ENCODE measurements at places on chromosomes 2 and 18. TPM values are rescaled to one million over a fixed set of nuclear protein-coding genes. Genes with fewer than 3 reads are reported as not detected.

DNA sequence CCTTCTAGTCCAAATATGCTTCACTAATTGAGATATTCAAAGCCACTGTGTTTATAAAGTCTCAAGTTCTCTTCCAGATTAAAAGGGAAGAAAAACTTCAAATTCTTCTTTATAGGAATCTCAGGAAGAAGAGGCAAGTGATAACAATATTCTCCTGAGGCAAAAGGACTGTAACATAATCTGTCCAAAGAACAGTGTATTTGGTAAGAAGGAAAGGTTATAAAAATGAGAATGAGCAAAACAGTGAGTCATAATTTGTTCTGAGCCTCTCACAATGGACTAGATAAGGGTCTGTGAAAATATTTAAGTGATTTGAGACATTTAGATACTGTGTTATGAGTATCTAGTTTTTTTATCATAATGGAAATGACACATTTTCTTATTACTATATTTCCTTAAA lies 44.3 kb downstream of the SNRPD1 start:
- DNase-seq = no peak

- DNase-seq = no peak
These were observed 95.5 kb downstream of the ACKR3 start for GRCh38 chr2:236665101-236665500.

The SATB2 gene
- total RNA-seq = 2.6 TPM

The NYAP2 gene
- 0.52 TPM for total RNA-seq
